ENCODE measurements at places on chromosomes 7 and 10.
A peak's percentile ranks its signal among the peaks of the same experiment; 100 is the strongest.

DNA sequence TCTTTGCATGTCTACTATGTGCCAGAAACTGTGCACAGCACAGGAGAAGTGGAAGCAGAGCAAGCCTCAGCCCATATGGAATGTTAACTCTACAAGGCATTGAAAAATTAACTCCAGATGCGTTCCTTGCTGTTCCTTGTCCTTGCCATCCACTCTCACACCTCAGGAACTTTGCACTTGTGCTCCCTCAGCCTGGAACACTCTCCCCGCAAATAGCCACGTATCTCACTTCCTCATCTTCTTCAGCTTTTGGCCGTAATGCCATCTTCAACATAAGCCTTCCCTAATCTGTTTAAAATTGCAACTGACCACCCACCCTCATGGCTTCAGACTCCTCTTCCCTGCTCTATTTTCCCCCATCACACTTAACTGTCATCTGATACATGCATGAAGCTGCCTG, 83.2 kb upstream of the CAPZA2 start:
- no peak for DNase-seq

DNA sequence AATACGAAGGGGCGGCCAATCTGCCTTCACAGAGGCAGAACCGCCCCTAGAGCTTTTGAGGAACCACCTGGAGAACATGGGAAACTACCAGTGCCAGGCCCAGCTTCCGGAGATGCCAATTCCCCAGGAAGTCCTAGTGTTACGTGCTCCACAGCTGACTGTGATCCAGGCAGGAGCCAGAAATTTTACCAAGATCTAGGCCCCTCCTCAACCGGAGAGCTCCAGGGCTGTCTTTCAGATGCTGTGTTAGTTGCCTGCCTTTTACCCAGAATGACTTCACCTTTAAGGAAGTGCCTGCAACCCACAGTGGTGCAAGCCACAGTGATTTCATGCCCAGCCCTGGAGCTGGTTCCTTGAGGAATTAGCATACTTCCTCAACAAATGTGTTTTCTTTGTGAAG, 62.9 kb downstream of the ELMO1 start:
- DNase-seq = no peak

DNA sequence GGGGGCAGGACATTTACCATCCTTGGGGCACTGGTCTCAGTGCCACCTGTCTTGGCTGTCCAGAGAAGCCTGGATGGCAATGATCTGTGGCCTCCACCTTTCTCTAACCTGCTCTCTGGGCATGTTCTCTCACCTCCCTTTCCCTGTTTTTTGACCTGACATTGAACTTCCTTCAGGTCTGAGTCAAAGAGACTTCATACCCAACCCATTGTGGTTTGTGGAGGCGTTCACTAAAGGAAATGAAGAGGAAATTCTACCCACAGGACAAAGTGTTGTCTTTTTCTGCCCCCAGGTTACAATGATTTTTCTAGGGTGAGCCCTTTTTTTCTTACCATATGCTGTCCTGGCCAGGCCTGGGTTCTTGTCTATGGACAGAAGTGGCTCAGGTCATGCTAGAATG, 76.6 kb downstream of the CYP26A1 start:
- no peak for DNase-seq

DNA sequence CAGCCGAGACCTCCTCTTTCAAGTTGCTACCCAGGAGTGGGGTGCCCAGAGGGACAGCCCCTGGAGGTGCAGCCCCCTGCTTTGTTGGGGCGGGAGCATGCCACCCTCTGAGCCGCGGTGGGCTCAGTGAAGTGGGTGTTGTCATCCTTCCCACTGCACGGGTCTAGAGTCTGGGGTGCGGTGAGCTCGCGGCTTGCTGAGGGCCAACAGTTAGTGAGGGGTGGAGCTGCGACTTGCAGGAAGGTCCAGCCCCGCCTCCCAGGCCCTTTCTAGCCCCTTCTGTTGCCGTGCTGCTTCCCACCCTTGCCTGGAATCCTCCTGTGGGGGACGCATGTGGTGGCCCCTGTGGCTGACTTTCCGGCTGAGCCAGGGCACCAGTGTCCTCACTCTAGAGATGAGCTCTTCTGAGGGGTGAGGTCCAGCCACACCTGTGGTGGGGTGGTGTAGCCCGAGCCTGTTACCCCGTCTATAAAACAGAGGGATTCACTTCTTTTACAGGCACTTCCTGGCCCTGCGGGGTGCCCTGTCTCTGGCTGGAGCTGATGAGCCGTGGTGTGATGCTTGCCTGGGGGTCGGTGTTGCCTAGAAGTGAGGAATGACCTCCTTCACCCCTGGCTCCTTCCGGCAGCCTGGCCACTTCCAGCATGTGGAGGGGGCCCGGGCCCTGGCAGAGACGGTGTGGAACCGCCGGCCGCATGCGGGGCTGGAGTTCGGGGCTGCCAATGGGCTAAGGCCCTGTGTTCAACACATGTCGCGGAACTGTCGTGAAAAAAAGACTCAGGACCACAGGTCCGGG, 127.9 kb downstream of the FAM53B start:
- DNase-seq = no peak

DNA sequence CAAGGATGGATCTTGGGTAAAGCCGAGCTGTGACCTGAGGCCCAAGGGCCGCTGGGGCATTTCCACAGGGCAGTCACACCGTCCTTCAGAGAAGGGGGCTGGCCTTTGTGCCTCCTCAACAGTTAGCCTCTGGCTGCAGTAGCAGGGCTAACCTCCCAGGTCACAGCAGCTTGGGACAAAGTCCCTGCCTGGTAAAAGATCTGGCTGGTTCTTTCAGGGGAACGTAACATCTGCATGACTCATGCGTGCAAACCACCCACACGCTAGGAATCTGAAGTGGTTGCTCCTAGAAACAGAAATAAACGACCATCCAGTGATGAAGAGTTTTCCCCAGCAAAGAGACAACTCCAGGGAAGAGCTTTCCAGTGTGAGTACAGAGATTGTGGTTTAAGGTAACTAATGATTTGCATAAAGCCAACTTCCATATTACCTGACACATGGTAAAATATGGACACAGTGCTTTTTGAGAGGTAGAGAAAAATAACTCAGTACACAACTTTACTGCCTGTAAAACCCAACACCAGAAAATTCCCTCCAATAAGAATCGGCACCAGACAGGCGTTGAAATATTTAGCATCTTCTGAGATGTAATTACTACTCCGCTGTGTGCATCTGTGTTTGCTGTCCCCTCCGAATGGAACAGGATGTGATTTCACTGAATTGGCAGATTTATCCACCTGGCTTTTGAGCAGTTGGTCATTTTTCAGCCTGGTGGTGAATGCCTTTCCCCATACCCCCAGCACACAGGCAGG, 84.9 kb upstream of the ADRB1 start:
- peak; percentile 34 for DNase-seq

DNA sequence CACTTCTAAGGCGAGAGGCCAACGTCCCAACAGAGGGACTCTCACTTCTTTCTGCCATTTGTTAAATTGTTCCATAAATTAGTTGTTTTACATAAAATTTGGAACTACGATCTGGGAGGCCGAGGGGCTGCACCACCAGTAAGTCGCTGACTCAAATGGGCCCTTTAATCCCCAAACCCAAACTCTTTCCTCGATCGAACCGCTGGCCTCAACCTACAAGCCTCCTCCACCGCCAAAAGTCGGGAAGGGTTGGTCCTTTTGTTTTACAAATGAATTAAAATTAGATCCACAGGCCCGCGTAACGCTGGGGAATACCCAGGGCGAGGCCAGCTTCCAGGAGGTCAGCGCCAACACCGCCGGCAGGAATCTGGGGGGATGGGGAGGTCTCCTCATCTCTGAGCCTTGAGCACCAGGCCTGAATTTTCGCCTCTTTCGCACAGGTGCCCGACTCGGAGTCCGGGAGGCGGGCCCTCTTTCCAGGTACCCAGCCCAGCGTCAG, 1.2 kb upstream of the FOXI2 start:
- DNase-seq = no peak

GRCh38 chr7:23356726-23357125, 57.6 kb downstream of the MALSU1 start:
- DNase-seq = no peak

GRCh38 chr7:24825931-24826661, 68.8 kb upstream of the GSDME start:
- DNase-seq = no peak

- no peak for DNase-seq
Observed at GRCh38 chr10:133235932-133236331, 1.7 kb upstream of the VENTX start.

DNA sequence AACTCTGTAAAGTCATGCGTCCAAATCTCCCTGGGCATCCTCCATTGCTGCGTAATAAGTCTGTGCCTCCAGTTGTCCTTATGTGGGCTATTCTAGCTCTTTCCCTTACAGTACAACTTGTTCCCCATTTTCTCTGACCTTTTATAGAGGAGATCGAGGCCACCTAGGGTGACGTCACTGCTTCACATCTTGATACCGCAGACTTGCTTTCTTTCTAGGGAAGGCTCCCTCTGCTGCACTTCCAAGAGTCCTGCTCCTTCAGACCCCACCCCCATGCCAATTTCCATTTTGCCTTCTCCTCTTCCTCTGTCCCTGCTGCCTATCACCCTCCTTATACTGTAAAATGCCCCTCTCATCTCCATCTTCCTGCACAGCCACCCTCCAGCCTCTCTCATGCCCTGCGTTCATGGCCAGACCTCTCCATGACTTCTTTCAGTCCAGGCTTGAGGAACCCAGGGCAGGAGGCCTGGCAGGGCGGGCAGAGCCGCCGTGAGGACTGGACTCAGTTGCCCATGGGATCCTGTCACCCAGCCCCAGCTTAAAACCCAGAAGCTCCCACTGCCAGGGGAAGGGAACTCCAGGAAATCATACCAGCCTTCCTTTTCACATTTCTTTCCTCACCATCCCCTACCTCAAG, 57.5 kb downstream of the CAMK1D start:
- no peak for DNase-seq

DNA sequence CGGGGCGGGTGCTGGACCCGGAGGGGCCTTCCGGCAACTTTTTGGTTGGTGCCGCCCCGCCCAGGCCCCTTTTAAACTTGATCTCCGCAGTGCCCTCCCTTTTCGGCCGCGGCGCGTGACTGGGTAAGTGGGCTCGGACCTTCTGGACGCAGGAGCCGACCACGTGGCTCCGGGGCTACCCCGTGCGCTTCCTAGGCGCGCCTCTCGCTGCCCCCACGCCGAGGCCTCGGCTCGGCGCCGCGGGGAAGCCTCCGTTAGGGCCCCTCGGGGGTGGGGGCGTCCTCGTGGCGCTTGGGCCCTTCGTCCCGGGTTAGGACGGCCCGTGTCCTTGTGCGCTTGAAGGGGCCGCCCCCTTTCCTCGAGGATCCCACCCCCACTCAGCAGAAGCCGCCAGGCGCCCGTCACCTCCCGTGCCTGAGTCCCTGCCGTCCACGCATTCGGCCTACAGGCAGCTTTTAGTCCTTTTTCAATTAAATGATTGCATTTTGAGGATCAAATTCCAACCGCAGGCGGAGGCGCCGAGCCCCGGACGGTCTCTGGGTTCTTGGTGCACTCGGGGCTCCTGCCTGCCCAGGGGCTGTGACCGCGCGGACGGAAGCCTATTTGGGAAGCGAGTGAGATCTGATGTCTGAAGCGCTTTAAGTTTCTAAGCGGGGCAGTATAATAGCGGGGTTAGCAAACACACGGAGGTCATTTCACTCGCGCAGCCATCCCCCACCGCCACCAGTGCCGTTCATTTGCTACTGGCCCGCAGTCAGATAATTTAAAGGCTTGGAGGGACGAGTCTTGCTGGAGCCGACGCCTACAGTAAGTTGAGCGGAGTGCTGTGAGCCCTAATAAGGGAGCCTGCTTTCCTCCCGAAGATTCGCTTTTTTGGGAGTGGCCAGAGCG, 31.8 kb upstream of the TOMM7 start:
- DNase-seq = no peak

DNA sequence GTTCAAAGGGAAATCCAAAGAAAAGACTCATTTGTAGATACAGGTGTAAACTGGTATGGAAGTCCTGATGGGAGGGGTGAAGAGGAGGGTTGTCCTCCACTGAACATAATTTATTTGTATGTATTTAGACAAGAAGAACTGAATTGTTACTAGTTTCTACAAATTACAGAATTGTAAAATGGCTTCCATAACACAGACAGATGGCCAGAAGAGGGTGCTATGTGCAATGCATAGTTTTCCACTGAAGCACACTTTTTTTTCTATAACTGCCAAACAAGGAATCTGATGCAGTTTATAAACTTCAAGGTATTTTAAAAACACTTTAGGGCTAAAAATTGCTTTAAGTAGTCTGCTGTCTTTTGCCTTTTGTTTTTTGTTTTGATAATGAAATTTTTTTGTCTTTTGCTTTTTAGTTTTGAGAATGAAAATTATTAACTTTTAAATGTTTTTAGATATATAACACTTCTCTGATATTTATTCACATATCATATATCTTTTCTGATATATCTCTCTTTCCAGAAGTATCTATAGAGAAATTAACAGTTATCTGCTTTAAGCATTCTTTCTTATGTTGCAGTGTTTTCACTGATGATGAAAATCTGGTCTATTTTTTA, 58.5 kb downstream of the PHYHIPL start:
- no peak for DNase-seq

GRCh38 chr10:88185830-88186229, 322.4 kb downstream of the PTEN start:
- DNase-seq = no peak

DNA sequence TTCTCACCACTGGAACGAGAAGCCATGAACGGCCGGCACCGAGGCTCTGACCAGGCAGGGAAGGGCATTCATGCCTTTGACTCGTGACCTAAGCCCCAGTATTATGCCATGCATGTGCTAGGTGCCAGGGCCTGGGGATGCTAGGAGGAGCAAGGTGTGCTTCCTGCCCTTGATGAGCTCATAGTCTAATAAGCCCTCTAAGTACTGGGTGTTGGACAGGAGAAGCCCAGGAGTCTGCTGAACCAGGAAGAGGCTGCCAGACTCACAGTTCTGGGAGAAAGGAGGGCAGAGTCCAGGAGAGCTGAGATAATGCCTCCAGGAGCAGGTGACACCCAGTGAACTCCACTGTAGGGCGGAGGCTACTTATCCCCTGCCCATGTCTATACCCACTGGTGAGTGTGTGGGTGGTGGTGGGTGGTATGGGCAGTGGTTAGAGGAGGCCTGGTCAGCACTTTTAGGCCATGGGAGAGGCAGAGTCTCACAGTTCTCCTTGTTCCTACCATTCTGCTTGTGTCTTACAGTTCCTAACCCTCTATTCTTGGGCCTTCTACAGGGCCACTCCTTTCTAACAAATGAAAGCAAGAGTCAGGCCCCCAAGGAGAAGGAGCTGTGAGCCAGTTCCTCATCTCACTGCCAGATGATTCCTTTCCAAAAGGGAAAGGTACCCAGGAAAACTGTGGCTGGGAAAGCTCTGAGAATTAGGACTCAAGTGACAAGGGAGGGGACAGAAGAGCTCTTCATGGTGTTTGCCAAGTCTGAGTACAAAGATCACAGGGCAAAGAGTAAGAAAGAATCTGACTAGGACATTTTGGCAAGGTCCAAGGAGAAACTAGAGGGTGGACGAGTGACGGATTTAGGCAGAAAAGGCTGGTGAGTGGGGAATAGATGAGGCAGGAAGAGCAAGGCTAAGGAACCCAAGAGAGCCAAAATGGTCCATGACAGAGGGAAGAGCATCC, 3.6 kb upstream of the MXI1 start:
- DNase-seq = no peak

Measured in NCI-H2029 treated with DMSO at 0.1 percent for 48 hours (cell line).